ENCODE measurements at places on chromosomes 5 and 9.
A peak's percentile ranks its signal among the peaks of the same experiment; 100 is the strongest.

- DNase-seq = no peak
These were observed 8.5 kb downstream of the HK3 start for GRCh38 chr5:176890455-176891330.

GRCh38 chr5:36658038-36658756 is 51.8 kb downstream of the SLC1A3 start:
- DNase-seq = no peak

DNA sequence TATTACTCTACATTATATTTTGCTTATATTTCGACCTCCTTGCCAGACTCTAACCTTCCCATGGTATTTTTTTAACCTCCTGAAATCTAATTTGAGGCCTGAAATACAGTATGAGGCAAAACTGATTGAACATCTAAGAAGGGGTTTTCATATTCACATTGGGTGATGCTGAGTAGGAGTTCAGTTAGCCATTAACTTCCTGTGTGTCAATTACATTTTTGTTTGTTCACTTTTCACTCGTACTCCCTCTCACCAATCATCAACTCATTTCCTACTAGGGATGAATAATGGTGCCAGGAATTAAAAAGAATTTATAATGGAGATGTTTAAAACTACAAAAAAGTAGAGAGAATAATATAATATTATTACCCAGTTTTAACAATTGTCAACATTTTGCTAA is 27.6 kb upstream of the GLRA1 start:
- no peak for DNase-seq

- no peak for DNase-seq
These were observed 5.1 kb downstream of the EEIG1 start for GRCh38 chr9:127975376-127976315.

- DNase-seq = no peak
These were observed 190.1 kb downstream of the CD180 start for GRCh38 chr5:67006500-67006848.

DNA sequence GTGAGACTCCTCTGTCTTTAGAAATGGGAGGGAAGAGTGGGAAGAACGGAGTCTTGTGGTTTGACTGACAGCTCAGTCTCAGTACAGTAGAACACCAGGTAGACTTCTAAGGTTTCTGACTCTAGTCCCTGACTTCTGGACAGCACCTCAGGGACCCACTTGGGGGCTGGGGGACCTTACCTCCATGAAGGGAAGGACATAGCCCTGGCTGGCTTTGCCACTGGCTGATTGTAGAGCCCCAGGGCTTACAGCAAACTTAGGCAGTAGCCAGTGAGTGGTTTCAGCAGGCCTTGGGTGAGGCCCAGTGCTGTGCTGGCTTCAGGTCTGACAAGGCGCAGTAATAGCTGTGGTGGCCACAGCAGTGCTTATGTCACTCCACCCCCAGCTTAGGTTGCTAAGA is 290.0 kb upstream of the PRR16 start:
- no peak for DNase-seq

GRCh38 chr5:8829323-8830029 is 716.4 kb downstream of the SEMA5A start:
- DNase-seq = no peak

DNA sequence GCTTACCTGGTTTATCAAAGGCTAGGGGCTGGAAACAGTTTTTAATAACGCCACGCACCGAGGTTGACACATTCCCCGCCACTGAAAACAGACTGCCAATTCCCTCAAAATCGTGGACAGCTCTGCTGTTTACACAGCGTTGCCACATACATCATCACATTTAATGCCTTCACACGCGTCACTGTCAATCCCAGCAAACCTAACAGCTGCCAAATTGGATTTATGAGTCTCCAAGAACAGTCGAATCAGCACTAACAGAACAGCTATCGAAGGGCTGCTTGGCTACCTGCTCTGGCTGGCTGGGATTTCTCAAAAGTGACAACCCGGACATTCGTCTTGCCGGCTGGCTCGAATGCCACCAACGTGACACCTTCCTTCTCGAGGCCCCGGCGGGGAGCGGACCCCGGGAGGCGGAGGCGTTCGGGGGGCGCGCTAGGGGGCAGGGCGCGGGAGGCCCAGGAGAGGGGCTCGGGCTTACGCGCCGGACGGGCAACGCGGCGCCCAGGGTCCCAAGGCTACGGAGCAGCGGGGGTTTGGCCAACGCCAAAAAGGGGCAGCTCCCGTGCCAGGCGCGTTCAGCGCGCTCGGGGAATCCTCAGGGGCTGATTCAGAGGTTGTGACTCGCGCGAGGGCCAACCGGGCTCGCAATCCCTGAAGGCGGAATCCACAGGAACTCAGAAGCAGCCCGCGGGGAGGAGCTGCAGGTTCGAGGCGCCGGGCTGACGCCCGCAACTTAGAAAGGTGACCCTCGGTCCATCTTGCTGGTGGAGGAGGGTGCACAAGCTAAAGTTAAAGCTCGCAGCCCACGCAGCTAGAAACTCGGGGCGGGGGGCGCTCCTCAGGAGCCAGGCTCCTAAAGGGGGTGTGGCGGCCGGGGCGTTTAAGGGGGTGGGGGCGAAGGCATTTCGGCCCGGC is 1.2 kb downstream of the CDC14B start:
- DNase-seq = peak; percentile 25

DNA sequence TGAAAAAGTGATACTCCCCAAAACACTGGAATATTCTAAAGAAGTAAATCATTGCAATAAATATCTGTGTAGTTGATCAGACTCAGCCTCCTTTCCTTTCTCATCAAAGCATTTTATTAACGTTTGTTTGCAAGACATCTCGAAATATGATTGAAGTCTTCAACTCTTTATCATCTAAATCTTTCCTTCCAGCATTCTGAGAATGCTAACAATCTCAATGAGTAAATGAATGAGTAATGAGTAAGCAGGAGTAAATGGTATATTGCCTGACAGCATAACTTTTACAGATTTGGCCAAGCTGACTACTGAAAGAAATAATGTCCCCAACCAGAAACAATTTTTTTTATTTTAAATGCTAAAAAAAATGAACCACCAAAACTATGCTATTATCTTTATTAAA is 157.1 kb downstream of the SLCO4C1 start:
- no peak for DNase-seq

- DNase-seq = no peak
These were observed 185.2 kb upstream of the NREP start for GRCh38 chr5:111942201-111942600.

GRCh38 chr5:170179626-170180025 is 53.2 kb upstream of the C5orf58 start:
- DNase-seq = no peak

- peak; percentile 30 for DNase-seq
These were observed 28.7 kb upstream of the C5orf46 start for GRCh38 chr5:147935032-147935431.

DNA sequence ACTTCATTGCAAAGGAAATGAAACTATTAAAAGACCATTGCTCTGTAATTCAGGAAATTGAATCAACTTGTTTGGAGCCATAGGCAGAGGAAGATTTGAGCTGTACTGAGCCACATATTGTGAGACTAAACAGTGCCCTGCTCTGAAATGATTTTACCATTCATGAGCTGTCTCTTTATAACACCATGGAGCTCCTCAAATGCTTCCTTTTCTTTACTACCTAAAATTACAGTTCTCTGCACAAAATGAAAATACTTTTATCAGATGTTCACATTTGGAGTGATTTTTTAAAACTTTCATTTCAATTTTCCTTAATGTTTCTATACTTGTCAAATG is 97.9 kb downstream of the NLN start:
- DNase-seq = no peak

- DNase-seq = no peak
These were observed 634.3 kb downstream of the ISL1 start for GRCh38 chr5:52017567-52017966.

DNA sequence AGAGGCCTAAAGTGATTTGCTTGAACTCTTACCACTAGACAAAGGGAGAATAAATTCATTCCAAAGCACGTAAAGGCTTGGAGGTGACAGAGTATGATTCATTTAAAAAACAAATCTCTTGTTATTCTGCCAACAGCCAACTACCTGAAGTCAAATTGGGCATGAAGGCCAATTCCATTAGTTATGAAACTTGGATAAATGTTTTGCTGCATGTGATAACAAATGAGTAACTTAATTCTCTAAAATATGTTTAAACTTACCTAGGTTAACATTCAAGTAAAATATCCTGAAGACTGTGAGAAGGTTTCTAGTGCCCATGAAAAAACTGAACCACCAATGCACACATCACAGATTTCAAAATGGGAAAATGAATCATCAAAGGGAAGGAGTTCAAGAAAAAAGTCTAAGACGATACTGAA is 120.1 kb upstream of the TSLP start:
- DNase-seq = no peak

- DNase-seq = no peak
These were observed 208.3 kb upstream of the ITGA1 start for GRCh38 chr5:52579391-52579790.

- no peak for DNase-seq
These were observed 312.5 kb downstream of the ACTL7B start for GRCh38 chr9:108543251-108543778.

DNA sequence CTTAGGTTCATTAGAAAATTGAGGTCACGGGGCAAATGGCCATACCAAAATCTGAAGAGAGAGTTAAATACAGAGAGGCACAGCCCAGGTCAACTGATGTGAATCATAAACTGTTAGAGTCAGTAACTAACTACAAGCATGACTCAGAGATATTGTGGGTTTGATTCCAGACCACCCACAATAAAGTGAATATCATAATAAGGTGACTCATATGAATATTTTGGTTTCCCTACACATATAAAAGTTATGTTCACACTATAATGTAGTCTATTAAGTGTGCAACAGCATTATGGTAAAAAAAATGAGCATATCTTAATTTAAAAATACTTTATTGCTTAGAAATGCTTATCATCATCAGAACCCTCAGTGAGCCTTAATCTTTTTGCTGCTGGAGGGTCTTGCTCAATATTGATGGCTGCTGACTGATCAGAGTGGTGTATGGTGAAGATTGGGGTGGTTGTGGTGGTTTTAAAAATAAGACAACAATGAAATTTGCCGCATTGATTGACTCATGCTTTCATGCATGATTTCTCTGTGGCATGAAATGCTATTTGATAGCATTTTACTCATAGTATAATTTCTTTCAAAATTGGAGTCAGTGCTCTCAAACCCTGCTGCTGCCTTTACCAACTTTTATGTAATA is 53.1 kb upstream of the EDIL3 start:
- no peak for DNase-seq
